LNCaP clone FGC (cell line): ENCODE measurements at places on chromosomes 12 and 14.

GRCh38 chr14:35847636-35848035 lies 21.5 kb downstream of the BRMS1L start:
- DNase-seq = no peak

GRCh38 chr12:7784701-7785100 lies 4.5 kb upstream of the NANOG start:
- no peak for DNase-seq

DNA sequence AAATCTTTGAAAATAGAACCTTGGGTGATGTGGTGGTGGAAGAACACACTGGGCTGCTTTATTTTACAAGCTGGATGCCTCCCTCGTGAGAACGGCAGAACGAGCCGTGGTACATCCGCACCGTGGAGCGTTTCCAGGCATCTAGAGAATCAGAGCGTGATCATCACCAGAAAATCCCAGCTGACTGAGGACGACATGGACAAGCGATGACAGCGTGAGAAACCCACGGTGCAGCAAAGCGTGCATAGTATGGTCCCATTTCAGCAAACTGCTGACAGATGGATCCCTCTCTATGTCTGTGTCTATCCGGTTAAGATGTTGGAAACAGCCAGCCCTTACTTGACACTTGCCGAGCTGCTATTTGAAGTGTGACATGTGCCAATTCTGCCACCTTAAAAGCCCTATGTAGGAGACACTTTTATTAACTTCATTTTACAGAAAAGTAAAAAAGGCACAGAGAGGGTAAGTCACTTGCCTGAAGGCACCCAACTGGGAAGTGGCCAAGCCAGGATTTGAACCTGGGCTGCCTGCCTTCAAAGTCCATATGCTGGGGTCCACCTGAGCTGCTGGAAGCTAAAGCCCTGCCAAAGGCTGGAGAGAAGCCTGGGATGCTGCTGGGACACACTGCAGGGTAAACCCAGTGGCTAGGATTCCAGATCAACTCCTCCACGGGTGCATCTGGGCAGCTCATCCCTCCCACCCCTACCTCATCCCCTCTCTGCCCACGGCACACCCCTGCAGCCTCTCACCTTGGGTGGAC lies 14.9 kb downstream of the SCARB1 start:
- DNase-seq = no peak

GRCh38 chr12:1611803-1612572 lies 17.0 kb upstream of the WNT5B start:
- no peak for DNase-seq

DNA sequence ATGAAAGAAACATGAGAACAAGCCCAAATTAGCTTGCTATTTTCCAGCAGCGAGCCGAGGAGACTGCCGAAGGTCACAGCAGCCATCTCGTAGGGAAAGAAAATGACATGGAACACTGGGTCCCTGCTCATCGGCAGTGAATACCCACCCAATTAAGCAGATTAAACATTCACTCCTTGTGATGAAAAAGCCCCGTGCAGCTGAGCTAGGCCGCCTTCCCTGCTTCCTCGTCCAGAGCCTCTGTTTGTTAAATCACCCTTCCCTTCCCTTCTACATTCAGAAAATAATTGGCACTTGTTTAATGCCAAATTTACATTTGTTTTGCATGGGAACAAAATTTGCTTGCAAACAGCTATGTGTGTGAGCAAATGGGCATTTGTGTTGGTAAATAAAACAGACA lies 342.5 kb downstream of the RMST start:
- DNase-seq = no peak

- no peak for DNase-seq
Measured at GRCh38 chr12:95141310-95141709, 67.9 kb upstream of the NR2C1 start.

GRCh38 chr14:105528586-105529318 lies 2.4 kb downstream of the TMEM121 start:
- DNase-seq = no peak
